ENCODE measurements at places on chromosomes 16 and 17. TPM values are rescaled to one million over a fixed set of nuclear protein-coding genes. Genes with fewer than 3 reads are reported as not detected.

GRCh38 chr16:754656-755055, 5.9 kb upstream of the MSLN start:
- DNase-seq: no peak

DNA sequence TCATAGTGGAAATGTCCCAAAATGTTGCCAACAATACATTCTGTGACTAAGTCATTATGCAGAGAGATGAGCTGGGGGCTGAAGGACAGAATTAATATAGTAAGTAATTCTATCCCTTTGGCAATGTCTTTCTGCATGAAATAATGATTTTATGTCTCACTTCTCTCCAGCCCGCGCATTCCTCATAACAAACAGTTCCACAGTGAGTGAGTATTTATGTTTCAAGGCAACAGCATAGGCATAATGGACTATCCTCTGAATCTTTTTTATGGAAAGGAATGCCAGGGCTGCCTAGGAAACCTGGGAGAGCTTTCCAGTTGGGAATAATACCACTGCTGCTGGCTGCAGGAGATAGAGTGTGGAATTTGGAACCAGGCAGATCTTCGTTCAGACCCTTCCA, 477.7 kb downstream of the HS3ST4 start:
- DNase-seq: no peak

DNA sequence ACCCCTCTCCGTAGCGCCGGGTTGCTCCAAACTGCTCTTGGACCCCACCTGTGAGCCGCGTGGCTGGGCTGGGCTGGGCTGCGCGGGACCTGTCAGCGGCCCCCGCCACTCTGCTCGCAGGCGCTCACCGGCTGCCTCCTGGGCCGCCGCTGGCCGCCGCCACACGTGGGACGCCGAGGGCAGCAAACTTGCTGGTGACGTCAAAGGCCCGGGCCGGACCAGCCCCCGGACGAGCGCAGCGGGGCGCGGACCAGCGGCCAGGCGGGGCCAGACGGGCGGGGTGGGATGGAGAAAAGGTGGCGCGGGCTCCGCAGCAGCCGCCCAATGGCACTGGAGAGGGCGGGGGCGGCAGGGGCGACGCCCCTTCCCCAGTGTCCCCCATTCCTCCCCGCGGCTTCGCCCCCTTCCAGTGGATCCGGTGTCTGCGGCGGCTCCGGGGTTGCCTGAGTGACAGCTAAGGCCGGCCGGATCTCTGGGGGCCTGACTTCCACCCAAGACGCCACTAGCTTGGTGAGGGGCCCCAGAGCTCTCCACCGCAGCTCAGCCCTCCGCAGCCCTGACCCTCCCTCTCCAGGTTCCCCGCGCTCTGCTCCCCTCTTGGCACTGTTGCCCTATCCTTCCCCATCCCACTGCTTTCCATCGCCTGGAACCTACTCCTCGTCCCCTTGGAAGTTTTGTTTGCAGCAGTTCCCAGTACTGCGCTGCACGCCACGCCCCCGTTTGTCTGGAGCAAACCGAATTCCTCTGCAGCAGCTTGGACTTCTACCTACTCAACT, at the start of gene HS3ST3A1:
TSS of gene HS3ST3A1 (minus strand) at position 154 of the 776 bp plus-strand sequence. CDS start 800 bp downstream, outside the sequence.
- DNase-seq: no peak

- no peak for DNase-seq
These were observed 59.3 kb downstream of the SMPD3 start for GRCh38 chr16:68389006-68389405.

- DNase-seq: no peak
These were observed 8.2 kb upstream of the FOXN1 start for GRCh38 chr17:28497931-28498330.

DNA sequence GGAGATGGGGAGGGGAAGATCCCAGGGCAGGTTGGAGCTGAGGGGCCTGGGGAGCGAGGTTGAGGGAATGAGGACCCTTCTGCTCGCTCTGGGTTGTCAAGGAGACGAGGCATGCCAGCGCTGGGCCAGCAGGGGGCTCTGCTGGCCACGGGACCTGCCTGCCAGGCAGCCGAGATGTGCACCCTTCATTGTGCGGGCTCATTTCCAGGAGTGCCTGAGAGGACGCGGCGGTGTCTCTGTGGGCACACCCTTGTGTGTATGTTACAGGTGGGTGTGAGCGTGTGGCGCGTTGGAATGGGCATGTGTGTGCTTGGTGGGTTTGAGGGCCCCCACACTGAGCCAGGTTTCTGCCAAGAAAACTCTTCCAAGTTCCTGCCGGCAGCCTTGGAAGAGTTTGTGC, 15.9 kb downstream of the ARHGAP23 start:
- DNase-seq: peak; percentile 77

DNA sequence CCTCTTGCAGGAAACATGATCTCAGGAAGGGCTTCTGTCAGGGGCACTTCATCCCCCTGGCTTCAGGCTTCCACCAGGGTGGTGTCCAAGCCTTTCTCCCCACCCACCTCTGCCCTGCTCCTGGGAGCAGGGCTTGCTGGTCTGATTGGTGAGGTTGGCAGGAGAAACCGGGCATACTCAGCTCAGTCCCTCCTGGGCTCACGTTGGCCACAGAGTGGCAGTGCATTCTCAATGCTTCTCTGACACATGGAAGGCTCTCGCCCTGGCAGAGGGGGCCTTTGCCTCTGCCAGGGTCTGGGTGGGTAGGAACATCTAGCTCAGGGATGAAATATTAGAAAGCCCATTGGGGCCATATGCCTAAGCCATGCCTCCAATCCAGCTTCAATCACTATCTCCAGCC, 142.8 kb downstream of the AXIN2 start:
- DNase-seq: no peak

DNA sequence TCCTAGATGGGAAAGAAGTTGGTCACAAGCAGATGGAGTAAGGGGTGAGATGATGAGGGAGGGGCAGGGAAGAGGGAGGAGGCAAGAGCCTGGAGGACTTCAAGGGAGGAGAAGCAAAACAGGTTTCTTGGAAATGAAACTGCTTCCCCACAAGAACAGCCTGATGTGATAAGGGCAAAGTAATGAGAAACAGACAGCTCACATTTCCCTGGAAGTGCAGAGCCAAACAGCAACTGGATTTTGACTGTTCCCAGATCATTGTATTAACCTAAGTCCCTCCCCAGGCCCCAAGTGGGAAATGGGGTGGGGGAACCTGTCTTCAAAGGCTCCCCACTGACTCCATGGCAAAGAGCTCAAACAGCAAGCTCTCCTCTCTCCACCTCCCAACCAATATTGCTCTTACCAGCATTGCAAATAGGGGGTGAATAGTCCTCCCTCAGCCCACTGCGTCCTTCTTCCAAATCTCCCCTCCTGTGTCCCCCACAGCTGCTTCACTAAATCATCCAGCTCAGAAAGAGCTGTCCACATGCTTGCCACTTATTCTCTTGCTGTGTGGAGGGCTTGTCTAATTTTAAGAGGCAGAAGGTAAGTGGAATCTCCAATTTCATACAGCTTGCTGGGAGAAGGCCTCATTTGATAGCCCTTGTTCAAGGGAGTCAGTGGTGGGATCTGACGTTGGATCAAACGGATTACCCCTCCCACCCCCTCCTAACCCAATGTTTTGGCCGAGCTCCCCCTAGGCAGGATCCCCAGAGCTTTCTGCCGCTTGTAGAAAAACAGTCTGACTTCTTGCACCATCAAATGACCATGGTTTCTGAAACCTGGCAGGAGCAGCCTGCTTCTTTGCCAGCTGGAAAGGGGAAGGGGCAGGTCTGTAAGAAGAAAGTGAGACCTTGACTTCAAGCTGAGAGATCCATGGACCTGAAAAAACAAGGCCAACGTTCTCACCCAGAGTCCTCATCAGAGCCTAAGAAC, 56.3 kb upstream of the SMIM36 start:
- DNase-seq: no peak

- DNase-seq: no peak
These were observed 19.9 kb upstream of the KCNG4 start for GRCh38 chr16:84259691-84260090.

DNA sequence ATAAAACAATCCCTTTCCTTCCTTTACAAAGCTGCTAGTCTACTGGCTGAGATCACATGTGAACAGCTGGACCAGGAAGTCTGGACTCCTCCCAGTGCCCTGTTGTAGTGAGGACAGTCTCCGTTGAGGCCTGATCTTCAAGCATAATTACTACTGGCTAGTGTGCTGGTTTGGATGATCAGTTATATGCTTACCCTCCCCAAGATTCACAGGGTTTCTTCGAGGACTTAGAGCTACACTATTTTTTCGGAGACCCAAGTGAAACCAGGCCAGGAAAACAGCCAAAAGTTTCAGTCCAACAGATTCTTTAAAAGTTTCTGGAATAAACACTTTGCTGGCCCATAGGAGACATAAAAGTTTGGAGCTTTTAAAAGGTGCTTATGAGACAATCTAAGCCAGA, 194.9 kb upstream of the CDH11 start:
- DNase-seq: no peak

DNA sequence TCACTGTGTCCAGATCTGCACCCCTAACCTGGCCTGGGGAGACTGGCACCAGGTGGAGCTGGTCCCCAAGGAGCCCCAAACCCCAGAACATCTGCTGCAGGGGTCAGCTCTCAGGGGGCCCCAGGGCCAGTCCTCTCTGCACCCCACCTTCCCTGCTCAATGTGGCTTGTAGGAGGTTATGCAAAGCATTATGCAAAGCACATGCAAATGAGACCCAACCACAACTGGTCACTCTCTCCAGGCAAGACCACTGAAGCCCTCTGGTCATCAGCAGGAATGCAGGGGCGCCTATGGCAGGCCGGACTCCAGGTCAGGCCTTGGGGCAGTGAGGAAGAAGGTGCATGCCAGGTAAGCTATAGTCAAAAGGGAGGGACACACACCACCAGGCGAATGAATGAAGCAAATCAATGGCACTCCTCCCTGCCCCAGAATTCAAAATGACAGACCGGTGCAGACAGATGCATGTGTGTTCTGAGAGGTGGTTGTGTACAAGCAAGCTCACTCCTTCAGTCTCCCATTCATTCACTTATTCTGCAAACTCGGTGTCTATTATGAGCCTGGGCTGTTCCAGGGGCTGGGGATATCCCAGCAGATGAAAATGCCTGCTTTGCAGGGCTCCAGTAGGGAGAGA, 48.0 kb downstream of the TMEM235 start:
- DNase-seq: no peak

DNA sequence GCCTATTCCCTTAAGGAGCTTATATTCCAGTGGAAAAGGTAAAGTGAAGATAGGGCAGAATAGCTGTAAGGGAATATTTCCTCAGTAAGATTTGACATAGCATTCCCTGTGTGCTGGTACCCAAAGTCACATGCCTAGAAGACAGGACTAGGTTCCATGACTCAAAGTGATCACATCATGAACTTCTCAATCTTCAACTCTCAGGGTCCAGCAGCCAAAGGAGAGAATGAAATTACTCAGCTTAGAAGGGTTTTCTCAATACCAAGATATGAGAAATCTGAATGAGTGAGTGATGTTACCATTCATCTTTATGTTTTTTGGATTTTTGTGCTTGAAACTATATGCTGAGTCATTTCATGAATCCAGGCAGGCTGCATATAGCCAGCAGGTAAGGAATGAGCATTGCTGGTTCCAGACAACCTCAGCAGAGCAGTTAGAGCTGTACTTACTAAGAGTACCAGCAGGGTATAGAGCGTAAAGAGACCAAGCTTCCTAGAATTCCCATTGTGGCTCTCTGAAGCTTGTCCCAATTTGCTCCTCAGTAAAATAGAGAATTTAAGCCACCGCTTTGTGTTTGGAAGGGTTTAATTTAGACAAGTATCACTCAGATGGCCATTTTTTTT, 91.1 kb downstream of the ANKFN1 start:
- no peak for DNase-seq

DNA sequence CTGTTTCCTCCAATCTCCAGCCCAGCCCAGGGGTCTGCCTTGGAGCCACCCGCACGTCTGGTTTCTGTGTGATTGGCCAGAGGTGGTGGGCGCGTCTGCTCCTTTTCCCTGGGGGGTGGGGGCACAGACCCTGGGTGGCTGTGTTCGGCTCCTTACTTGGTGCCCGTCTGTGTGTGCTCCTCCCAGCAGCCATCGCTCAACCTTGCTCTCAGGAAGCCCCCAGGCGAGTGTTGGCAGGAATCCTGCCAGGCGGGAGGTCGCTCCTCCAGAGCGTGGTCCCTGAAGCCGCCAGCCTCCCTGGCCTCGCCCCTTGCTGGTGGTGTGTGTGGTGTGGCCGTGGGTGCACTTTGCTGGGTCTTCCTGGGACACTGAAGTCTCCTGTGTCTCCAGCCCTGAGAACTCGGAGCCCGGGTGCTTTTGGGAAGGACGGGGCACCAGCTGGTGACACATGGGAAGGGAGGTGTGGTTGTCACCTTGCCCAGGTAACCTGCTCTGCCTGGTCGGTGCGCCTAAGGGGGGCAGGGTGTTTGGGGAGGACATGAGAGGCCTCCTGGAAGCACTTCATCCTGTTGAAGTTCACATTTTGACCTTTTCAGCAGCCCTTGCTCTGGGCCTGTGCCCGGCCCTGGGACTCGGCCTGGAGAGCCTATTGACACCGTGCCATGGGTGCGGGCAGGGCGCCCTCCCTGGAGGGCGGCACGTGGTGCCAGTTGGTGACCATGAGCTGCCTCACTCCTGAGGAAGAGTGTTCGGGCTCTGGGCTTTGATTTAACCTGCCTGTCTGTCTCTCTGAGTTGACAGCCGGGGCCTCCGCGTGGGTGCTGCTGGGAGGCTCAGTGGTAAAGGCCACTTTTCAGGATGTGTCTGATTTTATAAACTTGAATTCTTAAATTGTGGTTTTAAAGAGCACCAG, 49.0 kb upstream of the ZNF750 start:
- DNase-seq: no peak

- no peak for DNase-seq
These were observed 1.3 kb upstream of the CYBA start for GRCh38 chr16:88651989-88652761.

- DNase-seq: no peak
These were observed 1.5 kb downstream of the CLDN7 start for GRCh38 chr17:7260651-7261378.

DNA sequence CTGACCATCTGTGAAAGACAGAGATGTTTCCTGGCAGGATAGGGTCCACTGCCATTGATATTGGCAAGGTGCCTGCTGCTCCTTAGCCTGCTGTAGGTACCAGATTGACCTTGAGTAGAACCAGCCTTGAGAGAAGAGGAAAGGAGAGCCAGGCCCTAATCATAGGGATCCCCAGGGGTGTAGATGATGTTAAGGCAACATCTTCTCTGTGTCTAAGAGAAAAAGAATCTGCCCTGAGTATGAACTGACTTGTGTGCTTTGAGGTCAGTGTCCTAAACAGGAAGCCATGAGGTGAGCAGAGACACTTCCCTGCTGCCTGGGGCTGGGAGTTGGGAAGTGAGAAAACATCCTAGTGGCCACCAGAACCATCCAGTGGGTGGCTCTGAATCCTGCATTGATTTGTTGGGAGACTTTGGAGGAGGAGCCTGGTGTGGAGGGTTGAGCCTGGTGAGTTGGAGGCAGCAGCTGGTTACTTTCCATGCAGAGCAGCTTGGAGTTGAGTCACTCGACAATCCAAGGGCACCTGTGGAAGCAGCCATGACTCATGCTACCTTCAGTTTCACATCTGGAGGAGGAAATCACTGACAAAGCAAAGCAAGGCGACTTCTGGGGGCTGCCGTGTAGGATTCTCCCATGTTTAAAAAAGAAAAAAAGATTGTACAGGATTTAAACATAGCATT, 47.8 kb downstream of the BMERB1 start:
- DNase-seq: no peak

- DNase-seq: no peak
These were observed 11.7 kb downstream of the ANKRD11 start for GRCh38 chr16:89478576-89479221.

The MILR1 gene
- not detected for total RNA-seq

The RAP1GAP2 gene
- 1.9 TPM for total RNA-seq

The CAVIN1 gene
- total RNA-seq: 829 TPM

The CCT6B gene
- total RNA-seq: 0.12 TPM
